Activated CD4-positive, alpha-beta T cell treated with anti-CD3 and anti-CD28 coated beads, Interleukin-2, Interleukin-4, amounts not matched to agents 100 ng/mL and 50 ng/mL, durations not matched to agents 16 hours and 8 hours (primary cell): ENCODE measurements at places on chromosomes 2 and 18.

GRCh38 chr2:204604061-204604460 lies 58.8 kb downstream of the PARD3B start:
- no peak for DNase-seq

DNA sequence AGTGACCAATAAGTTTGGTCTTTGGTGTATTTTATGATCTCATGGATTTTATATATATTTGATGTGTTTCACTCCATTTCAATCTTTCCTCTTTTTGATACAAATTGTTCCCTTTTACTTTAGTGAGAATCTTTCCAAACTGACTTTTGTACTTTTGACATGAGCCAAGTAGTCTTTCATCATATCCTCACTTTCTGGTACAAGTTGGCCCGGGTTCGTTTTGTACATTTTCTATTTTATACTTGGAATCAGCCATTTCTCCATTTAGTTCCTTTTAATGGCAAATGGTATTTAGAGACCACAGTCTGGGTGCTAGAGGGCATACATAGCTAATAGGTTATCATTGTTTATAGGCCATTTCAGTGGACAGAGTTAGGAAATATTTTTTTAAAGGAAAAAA lies 147.9 kb upstream of the MYO3B start:
- no peak for DNase-seq

DNA sequence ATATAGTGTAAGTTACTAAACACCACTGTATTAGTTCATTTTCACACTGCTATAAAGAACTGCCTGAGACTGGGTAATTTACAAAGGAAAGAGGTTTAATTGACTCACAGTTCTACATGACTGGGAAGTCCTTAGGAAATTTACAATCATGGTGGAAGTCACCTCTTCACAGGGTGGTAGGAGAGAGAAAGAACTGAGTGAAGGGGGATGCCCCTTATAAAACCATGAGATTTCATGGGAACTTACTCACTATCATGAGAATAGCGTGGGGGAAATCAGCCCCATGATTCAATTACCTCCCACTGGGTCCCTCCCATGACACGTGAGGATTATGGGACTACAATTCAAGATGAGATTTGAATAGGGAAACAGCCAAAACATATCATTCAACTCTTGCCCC lies 618.0 kb downstream of the NYAP2 start:
- no peak for DNase-seq

DNA sequence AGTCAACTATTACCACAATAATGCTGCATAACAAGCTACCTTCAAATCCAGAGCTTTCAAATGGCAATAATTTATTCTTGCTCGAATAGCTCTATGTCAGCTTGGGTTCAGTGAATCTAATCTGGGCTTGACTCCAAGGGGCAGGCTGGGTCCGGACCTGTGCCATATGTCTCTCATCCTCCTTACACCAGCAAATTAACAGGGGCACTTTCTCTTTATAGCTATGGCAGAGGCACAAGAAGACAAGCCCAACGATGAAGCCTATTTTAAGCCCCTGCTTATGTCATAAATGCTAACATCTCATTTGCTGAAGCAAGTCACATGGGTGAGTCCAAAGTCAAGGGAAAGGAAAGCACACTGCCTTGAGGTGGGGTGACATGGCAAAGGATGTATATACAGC lies 13.3 kb upstream of the ZNF521 start:
- no peak for DNase-seq

- DNase-seq: no peak
Observed at GRCh38 chr2:60320724-60321123, 232.7 kb downstream of the BCL11A start.

DNA sequence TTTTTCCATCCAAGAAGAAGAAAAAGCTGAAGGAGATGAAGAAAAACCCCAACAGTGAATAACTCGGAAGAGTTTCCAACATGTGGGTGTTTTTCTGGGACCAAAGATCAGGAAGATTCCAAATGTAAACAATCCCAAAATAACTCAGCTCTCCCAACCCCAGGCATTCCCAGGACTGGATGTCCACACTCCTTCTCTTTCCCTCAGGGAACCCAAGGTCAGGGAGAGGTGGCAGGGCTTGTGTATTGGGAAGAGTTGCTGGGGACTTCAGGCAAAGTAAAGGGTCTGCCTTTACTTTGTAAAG lies 268.0 kb downstream of the DYSF start:
- no peak for DNase-seq

DNA sequence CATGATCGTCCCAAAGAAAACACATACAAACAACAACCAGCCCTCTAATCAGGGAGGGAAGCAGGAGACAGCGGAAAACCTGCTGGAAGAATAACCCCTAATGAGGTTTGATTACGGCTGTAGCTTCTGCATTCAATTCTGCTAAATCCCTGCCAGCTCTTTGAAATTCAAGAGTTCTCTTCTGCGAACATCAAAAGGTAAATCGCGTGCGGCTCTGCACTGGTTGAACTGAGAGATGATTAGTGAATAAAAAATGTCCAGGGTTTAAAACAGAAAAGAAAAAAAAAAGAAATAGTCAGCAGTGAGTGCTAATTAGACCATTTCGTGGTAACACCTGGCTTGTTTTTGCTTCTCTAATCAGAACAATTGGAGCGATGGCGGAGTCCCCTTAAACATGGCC lies 153.0 kb upstream of the CAPN13 start:
- DNase-seq: no peak

GRCh38 chr18:59065684-59066083 lies 74.0 kb upstream of the SEC11C start:
- no peak for DNase-seq

GRCh38 chr2:164779383-164780057 lies 62.1 kb downstream of the COBLL1 start:
- DNase-seq: no peak

GRCh38 chr2:66434679-66435548 lies at the start of gene MEIS1:
Gene MEIS1 (plus strand): TSS chr2:66435125. CDS start chr2:66435857, 732 bp downstream.
- peak; percentile 48 for DNase-seq

DNA sequence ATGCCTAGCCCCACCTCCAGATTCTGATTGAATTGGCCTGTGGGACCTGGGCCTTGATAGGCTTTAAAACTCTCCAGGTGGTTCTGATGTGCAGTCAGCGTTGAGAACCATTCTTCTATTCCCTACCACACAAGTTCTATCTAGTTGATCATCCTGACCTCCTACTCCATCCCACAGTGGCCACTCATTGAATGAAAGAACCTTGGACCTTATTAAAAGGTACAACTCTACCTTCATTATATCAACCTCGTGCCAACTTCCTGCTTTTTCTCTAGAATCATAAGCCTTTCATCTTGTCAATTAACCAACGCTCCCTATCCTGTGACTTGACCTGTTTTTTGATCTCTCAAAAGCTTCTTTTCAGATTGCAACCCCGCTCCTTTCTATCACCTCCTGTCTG lies 55.8 kb downstream of the SLC40A1 start:
- no peak for DNase-seq

DNA sequence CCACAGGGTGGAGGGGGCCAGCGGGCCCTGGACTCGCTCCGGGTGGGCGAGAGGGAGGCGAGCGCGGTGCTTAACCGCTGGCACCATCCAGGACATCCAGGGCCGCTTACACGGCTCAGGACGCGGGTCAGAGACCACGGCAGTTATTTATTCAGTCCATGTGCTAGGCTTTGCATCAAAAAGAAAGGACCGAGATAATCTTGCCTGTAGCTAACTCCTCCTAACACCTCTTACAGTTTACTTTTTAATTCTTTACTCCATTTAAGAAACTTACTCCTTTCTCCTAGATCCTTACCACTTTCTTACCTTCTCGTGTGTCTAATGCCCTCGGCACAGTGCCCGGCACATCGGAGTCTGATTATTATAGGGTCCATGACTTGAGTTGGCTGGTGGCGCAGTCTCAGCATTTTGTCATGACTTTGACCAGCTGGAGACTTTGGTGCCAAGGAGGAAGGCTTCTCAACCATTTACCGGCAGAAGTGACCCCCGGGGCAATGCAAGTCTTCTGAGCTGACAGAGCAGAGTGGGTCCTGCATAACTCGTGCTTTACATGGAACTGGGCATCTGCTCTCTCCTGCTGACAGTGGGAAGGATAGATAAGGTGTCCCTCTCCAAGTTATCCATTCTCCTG lies 503 bp downstream of the ANXA4 start:
- no peak for DNase-seq
